Neural crest cell (in vitro differentiated cells): ENCODE measurements at places on chromosomes 5 and 9. TPM values are rescaled to one million over a fixed set of nuclear protein-coding genes. Genes with fewer than 3 reads are reported as not detected.

Gene CNTLN
- 16.7 and 18.0 TPM in 2 replicates for total RNA-seq

Gene PCYOX1L
- 22.0 and 22.9 TPM in 2 replicates for total RNA-seq

GRCh38 chr9:22052376-22052945, 43.4 kb upstream of the CDKN2B start:
- no peak for DNase-seq

GRCh38 chr9:82934949-82935348, 128.0 kb downstream of the RASEF start:
- DNase-seq: no peak

- DNase-seq: no peak
These were observed 70.4 kb upstream of the TLE1 start for GRCh38 chr9:81759680-81760215.

GRCh38 chr5:179421144-179421901, 76.1 kb upstream of the ADAMTS2 start:
- no peak for DNase-seq

Gene C1QTNF2
- total RNA-seq: 0.42 and 0.43 TPM in 2 replicates

GRCh38 chr5:79474367-79475151, 39.4 kb downstream of the HOMER1 start:
- DNase-seq: no peak

DNA sequence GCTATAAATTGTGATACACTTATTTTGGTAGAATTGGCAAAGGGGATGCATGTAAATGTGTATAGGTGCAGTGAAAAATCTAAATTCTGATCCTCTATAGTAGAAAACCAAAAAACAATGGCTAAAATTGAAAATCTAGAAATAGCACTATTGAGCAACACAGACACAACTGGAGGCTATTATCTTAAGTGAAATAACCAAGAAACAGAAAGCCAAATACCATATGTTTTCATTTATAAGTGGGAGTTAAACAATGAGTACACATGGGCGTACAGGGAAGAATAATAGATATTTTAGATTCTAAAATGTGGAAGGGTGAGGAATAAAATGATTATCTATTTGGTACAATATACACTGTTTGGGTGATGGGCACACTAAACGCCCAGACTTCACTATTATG, 183.2 kb upstream of the TUSC1 start:
- DNase-seq: no peak

Gene CCDC171
- 6.1 and 7.2 TPM in 2 replicates for total RNA-seq

DNA sequence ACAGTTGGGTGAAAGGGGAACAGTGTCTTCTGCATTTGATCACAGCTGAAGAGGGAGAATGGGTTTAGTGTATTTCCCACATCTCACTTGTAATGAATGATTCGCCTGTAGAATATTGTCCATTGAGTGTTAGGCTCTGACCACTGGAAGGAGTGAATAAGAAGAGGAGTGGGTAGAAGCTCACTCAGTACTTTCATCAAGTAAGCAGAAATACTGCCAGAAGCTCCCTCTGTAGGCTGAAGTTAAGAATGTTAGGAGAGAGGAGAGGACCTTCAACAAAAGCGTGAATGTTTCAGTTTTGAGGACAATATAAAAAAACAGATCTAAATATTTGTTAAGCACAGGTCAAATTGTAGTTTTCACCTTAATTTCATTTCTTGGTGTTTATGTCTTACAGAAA, 27.5 kb downstream of the FSD1L start:
- DNase-seq: no peak

DNA sequence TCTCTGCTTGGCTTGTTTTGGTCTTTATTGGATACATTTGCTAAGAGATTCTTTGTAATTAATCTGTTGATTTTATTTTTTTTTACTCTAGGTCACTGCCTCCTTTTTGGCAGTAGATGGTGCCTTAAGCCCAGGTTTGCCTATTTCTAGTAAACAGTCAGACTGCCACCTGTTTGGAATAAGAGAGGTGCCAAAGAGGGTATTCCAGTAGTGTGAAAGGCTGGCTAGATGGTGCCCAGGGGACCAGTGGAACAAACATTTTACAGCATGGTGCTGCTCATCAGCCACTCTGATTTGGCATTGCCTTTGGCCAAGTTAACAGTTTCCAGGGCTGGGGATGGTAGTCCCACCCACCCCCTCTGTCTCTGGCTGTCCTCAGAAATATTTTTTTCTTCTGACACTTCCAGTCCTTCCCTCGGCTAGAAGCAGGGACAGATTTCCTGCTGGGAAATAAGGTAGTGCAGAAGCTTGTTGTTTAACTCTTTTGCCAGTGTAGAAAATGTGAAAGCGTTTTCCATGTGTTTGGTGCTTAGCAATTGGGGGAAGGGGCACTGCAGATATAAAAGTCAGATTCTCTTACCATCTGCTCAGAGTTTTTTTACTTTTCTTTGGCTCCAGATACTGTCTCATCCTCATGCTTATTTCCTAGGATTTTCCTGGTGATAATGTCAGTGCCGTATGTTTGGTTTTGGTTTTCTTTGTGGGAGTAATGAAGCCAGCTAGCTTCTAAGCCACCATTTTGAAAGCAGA, 36.6 kb upstream of the FBXL7 start:
- DNase-seq: no peak

- no peak for DNase-seq
These were observed 9.6 kb upstream of the CCDC171 start for GRCh38 chr9:15543047-15543813.

DNA sequence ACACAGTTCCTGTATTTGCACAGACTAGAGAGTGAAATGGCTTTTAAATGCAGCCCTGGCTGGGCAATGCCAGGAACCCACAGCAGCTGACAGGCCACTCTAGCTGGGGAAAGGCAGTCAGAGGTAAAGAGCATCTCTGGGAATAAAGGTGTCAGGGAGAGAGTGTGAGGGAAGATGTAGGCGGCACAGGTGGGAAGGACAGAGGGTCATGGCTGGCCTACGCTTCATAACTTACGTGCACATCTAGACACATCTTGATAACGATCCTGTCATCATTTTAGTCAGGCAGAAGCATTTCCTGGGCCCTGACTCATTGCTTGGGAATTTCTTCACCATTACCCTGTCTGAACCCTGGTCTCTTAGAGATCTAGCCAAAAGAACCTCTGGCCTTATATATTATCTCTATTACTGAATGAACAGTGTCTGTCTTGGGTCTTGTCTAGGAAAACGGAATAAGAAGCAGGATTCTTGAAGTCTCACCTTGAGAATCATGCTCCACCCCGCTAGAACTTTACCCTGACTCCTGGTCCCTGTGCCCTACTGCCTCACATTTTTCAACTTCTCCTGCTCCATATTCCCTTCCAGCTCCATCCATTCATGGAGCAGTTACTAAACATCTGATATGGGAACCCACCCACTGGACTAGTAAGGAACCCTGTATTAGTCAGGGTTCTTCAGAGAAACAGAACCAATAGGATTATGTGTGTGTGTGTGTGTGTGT, 106.4 kb upstream of the ELL2 start:
- DNase-seq: no peak

DNA sequence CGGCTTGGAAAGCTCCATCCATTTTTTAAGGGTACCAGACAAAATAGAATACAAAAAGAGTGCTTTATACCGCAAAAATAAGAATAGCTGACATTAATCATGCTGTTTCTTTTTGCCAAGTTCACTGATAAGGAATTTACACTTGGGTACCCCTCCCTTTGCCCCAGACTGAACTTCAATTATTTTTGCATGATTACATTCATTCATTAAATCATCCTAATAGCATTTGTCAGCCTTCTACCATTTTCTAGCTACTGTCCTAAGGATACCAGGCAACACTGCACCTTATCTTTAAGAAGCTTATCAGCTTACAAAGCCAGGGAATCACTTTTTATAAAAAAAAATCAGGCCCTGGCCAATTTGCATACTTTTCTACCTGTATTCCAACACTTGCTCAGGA, 48.4 kb downstream of the YIPF5 start:
- DNase-seq: no peak

DNA sequence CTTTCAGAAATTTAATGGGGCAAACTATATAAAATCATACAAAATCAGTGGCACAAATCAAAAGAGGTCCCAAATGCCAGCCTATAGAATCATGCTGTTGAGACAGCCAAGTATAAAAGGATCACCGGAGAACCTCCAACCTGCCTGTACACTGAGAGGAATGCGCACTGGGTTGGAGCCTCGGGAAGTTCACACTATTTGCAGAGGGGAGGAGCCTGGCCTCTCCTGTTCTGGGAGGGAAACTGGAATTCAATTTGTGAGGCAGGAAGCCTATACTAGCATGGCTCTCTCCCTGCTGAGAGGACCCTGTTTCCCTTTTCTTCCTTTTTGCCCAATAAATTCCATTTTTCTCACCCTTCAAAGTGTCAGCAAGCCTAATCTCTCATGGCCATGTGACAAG, 406.0 kb downstream of the HINT1 start:
- DNase-seq: no peak

Gene IL13
- total RNA-seq: not detected in 2 replicates

DNA sequence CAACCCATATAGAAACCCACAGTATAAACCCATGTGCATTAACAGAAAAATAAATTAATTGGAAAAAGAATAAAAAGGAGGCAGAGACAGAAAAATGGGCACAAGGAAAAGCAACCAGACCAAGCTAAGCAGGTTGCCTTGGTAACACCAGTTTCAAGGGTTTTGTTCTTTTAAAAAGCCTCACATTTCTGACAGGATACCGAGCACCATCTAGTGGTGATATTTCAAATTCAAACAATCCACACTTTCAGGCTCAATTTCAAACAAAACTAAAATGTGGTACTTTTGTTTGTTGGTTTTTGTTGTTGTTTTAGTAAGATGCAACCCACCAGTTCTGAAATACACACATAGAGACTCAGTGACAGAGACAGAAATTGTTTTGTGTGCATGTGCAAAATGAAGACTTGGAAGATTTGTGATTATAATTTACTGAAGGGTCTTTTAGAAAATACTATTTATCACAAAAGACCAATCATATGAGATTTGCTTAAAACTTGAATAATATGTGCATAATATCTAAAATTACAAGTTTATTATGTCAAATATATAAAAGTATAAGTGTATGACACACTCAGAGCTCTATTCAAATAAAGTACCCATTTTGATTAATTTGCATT, 318.2 kb downstream of the SLCO4C1 start:
- no peak for DNase-seq

DNA sequence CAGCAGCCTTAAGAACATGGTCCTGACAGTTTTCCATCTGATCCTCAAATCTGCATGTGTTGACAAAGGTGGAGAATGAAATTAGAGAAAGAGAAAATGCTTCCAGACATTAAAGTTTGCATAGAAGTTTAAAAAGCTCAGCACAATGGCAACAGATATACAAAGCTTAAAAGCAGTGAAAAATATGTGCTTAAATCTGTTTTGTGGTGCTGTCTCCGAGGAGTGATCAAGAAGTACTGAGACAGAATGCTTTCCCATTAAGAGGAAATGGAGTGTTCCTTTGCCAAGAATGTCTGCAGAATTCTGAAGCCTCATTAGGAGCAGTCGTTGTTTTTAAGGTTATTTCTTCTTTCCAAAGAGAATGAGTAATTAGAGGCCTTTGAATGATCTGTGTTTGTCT, 131.4 kb downstream of the MCTP1 start:
- DNase-seq: no peak

GRCh38 chr5:74446725-74447241, 193.7 kb downstream of the ENC1 start:
- no peak for DNase-seq

DNA sequence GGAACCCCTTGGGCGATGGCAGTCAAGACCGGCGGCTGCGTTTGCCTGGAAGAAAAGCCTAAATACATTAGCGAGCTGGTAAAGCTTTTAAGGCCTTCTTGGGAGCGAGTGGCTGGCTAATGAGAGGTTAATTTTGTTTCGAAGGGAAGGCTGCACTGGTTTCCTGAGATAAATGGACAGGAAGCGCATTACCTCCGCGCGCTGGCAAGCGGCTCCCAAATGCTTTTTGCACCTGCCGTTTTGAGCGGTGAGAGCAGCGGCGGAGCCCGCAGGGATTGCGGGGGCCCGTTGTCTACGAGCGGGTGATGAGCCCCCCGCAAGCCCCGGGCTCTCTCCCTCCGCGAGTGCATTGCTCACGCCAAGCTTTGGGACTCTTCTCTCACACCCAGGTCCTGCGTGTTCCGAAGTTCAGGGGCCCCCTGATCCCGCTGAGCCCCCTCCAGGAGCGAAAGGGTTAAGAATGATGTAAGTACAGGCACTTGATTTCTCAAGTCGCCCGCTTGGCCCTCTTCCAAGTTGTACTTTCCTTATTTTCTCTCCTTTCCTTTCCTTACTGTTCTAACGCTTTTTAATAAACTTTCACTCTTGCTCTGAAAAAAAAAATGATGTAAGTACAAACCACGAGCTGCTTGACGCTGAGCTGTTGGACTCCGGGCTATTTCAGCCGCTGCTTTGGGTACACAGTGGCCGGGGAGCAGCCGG, 3.1 kb upstream of the RGMB start:
- DNase-seq: no peak

DNA sequence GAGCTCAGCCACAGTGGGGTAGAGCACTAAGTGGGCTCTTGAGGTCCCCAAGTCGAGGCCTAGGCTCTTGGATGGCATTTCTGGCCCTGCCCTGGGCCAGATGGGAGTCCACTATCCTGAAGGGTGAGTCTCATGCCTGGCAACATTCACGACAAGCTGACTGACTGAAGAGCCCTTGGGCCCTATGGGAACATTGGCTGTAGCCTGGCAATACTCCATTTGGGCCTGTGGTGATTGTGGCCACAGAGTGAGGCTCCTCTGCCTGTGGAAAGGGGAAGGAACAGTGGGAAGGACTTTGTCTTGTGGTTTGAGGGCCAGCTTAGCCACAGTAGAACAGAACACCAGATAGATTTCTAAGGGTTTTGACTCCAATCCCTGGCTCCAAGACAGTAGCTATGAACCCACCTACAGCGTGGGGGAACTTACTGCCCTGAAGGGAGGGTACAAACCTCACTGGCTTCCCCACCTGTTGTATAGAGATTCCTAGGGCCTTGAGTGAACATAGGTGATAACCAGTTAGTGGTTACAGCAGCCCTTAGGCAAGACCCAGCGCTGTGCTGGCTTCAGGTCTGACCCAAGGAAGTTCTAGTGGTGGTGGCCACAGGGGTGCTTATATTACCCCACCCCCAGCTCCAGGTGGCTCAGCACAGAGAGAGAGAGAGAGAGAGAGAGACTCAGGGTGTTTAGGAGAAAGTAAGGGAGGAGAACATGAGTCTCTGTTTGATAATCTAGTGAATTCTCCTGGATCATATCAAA, 72.4 kb downstream of the KIAA0825 start:
- no peak for DNase-seq

DNA sequence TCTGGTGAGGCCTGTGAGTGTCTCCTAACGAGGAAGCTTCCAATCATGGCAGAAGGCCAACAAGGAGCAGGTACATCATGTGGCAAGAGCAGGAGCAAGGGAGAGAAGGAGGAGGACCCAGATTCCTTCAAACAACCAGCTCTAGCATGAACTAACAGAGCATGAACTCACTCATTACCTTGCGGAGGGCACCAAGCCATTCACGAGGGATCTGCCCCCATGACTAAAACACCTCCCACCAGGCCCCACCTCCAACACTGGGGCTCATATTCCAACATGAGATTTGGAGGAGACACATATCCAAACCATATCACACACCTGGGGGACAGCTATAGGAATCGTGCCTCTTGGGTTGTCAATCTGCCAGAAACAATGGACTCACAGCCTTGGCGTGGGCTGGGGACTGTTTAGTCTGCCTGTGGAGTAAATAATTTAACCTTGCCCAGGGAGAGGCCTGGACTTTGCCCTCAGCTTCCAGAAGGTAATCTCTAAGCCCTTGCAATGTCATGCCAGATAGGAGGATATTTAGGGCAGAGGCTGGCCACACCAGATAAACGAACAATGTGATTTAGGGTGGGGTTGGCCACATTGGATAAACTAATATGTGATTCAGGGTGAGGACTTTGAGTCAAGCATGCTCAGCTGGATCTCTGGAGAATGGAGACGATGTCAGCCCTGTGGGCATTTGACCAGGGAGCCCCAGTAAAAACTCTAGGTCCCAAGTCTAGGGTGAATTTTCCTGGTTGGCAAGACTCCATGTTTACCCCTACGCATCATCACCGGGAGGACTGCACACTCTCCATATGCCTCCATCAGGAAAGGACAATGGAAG, 13.6 kb upstream of the VDAC1 start:
- no peak for DNase-seq
